ENCODE measurements at places on chromosomes 16 and 17.

GRCh38 chr17:75693500-75694481, 26.7 kb downstream of the SAP30BP start:
- DNase-seq: peak; percentile 98

- no peak for DNase-seq
Observed at GRCh38 chr17:39867084-39867879, 720 bp upstream of the ZPBP2 start.

GRCh38 chr17:13888056-13888609, 181.2 kb upstream of the COX10 start:
- peak; percentile 34 for DNase-seq

GRCh38 chr16:63461248-63461841, 1425.1 kb upstream of the CDH8 start:
- peak; percentile 62 for DNase-seq

GRCh38 chr17:45867702-45868101, 23.0 kb downstream of the SPPL2C start:
- no peak for DNase-seq

DNA sequence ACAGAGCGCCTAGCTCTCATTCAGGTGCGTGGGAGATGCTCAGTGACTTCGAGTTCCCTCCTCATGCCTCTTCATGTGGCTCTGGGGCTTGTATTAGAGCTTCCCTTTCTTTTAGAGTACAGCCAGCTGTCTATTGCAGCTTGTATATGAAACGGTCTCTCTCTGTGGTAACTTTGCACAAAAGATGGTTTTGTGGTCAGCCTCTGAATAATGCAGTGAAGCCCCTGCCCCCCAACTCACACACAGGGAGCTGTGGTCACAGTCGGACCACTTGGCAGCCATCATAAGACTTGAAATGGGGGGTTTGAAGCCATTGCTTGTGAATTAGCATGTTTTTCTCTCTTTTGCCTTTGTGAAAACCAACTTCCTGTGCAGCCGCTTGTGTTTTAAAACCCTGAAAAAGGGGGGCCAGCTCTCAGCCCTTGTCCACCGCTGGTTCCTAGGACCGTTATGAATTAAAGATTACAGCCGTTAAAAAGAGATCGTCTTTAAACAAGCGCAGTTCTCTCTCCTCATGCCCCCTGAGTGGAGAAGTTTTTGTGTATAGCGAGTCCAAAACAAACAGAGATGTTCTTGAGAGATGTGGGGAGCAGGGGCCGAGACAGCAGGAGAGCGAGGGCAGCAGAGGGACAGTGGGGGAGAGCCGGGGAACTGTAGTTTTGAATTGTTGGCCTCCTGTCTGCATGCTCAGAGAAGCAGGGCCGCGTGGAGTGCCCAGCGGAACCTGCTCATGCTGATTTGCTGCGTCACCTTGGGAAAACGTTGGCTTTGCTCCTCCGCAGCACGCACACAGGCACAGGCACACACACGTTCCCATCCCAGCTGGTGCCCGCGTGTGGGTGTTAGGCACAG, 199.0 kb downstream of the MSI2 start:
- DNase-seq: peak; percentile 72
